ENCODE measurements at places on chromosomes 3 and 15. TPM values are rescaled to one million over a fixed set of nuclear protein-coding genes. Genes with fewer than 3 reads are reported as not detected.

DNA sequence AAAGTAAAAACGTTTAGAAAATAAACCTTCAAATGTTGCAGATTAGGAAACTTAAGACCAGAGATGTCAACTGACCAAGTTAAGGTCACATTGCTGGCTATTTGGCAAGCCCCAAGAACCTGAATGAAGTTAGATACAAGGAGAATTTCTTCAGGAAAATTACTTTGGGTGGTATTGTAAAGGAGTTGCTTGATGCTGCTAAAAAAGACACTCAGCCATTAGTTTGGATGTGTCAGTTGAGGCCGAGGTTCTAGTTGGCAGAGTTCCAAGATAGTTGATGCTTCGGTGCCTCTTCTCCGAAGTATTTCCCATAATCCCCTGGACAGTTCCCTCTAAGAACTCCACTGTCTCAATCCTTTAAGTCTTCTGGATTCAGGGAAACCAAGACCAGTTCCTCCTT lies 24.3 kb downstream of the SIAH2 start:
- DNase-seq, result no peak

Gene GOLGA8S
- 1.4 TPM for polyA plus RNA-seq

DNA sequence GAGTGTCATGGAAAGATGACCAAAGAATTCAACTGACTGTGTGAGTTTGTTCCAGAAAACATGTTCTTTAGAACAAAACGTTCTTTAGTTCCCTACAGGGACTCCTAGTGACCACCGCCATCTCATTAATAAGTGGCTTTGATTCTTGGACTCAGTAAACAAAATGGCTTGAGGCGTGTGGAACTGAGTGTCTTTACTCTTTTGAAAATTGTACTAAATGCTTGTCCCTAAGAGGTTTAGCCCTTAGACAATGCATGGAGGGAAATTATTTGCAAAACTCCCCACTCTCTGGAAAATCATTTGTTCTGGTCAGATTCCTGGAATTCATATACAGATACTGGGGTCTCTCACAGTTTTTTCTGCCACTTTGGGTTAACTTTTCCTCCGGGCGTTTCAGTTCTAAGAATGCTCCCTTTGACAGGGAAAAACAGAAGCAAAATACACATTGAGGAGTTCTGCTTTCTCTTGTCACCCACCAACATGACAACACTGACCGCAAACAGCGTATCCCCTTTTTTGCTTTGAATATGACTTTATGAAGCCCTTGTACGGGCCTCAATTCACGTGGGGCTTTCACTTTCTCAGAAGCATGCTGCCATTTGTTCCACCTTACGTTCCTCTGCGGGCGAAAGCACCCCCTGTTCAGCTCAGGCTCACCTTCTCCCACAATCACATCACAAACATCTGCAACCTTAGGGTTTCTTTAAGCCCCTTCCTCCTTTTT lies 15.3 kb upstream of the NRROS start:
- no peak for DNase-seq

Gene SCN5A
- 1.4 TPM for polyA plus RNA-seq

DNA sequence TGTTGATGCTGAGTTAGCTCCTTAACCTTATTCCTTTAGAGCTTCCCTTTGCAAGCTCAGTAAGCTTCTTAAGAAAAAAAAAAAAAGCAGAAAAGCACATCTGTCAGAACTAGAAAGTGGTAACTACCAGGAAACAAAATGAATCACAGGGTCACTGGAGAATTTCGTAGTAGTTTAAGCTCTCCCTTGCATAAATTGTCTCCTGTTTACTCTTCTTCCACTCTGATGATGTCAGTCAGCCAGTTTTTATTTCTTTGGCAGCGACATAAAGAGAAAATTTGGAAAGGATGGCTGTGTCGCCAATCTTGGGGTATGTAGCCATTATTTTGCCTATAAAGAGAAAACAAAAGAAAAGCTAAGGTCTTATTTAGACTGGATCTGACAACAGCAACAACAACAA lies 3.2 kb upstream of the GABRR3 start:
- DNase-seq, result no peak

GRCh38 chr3:188801393-188801792 lies 370.4 kb upstream of the TPRG1 start:
- DNase-seq, result no peak

Gene C2CD4A
- polyA plus RNA-seq, result 0.33 TPM

- no peak for DNase-seq
These were observed 78.8 kb downstream of the FBN1 start for GRCh38 chr15:48566668-48567067.

Gene KNSTRN
- 46.4 TPM for polyA plus RNA-seq

Gene GOLGA6D
- 0.57 TPM for polyA plus RNA-seq

DNA sequence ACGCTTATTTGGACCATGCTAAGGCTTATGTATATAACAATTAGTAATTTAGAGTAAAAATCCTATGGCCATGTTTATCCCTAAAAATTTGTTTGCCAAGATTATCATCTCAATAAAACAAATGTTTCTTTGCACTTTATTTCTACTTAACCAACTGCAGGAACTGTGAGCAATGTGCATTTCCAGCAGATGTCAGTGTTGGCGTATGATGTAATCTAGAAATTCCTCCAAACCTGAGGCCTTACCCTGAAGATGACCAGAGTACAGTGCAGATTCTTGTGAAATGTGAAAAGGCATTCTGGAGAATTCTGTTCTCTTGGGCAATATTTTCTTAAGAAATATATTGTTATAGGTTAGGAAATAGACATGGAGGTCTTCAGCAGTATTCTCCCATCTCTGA lies 205.9 kb downstream of the MBNL1 start:
- DNase-seq, result peak; percentile 19

Gene SLC38A3
- polyA plus RNA-seq, result 9.4 TPM

- DNase-seq, result peak; percentile 15
These were observed 170.5 kb downstream of the CTNNB1 start for GRCh38 chr3:41369838-41370237.

DNA sequence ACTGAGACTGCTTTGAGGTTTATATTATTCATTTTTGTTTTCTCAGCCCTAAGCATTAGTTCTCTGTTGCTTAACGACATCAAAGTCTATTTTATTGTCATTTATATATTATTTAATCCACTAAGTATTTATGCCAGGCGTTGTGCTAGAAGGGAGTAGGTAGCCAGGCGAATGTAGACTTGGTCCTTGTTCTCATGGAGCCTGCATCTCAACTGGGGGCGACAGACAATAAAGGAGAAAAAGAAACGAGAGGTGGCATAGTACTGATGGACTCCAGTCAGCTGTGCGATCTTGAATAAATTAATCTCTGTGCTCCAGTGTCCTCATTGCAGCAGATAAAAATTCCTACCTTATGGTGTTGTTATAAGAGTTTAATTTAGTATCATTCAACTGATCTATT lies 49.7 kb downstream of the ETV5 start:
- DNase-seq, result no peak

Gene CLDN11
- polyA plus RNA-seq, result 192 TPM

- no peak for DNase-seq
These were observed 154.7 kb downstream of the ATP10A start for GRCh38 chr15:25708391-25708790.

Gene MESP2
- polyA plus RNA-seq, result 0.45 TPM

Gene DNAH1
- polyA plus RNA-seq, result 14.8 TPM

- DNase-seq, result no peak
These were observed 84.2 kb upstream of the SLC4A7 start for GRCh38 chr3:27568393-27568792.

Gene SMCO1
- polyA plus RNA-seq, result not detected

All from left kidney (tissue), 8 donors.